ENCODE measurements at places on chromosomes 6 and 20.

DNA sequence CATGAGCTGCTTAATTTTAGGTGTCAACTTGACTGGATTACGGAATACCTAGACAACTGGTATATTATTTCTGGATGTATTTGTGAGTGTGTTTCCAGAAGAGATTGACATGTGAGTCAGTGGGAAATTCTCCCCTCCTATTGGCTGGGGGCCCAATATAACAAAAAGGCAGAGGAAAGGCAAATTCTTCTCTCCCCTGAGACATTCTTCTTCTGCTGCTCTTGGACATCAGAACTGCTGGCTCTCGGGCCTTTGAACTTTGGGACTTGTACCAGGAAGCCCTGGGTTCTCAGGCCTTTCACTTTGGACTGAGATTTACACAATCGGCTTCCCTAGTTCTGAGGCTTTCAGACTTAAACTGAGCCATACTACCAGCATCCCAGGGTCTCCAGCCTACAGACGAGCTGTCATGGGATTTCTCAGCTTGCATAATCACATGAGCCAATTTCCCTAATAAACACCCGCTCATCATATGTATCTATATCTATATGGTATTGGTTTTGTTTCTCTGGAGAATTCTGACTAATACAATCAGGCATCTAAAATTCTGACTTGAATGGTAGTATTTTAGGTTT, 7.6 kb upstream of the BTN3A3 start:
- no peak for DNase-seq

- DNase-seq: no peak
Measured at GRCh38 chr6:165968408-165968807, 199.2 kb downstream of the TBXT start.

GRCh38 chr6:158910484-158911440, 89.2 kb downstream of the RSPH3 start:
- DNase-seq: peak; percentile 36

- DNase-seq: no peak
Measured at GRCh38 chr20:37905671-37906613, 3.0 kb downstream of the VSTM2L start.

DNA sequence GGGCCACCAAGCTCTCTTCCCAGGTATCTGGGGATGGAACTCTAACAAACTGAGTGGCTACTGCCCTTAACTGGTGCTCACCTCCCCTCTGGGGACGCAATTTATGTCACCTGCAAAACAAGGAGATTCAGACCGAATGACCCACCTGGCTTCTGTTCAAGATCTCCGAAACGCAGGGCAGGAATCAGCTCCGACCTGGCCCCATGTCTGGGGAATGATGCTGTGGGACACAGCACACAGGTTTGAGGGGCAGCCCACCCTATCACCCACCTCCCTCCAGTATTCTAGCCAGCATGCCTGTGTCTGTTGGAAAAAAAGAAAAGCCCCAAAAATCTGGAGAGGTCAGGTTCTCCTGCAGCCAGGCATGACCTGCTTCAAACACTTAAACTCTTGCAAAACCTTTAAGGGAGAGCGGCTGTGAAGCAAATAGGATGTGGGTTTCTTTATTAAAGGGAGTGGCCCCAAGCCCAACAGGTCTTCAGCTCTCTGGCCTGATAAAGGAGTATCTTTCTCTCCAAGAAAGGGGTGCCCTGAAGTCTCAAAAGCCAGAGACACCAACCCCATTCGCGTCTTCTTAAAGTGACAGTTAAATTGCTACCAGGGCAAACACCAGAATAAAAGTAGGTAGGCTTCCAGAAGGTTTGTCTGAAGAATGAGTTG, 6.4 kb downstream of the PREX1 start:
- DNase-seq: no peak

DNA sequence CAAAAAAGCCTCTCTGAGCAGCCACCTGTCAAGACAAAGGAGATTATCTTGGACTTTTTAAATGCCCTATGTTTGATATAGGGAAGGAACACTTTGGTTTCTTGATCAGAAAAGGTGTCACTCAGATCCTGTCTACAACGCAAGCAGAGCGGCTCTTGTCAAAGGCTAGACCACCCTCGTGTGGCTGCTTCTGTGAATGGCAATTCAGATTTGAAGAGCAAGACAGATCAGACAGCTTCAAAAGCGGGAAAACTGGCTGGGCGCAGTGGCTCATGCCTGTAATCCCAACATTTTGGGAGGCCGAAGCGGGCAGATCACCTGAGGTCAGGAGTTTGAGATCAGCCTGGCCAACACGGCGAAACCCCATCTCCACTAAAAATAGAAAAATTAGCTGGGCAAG, 10.1 kb upstream of the NXT1 start:
- no peak for DNase-seq

DNA sequence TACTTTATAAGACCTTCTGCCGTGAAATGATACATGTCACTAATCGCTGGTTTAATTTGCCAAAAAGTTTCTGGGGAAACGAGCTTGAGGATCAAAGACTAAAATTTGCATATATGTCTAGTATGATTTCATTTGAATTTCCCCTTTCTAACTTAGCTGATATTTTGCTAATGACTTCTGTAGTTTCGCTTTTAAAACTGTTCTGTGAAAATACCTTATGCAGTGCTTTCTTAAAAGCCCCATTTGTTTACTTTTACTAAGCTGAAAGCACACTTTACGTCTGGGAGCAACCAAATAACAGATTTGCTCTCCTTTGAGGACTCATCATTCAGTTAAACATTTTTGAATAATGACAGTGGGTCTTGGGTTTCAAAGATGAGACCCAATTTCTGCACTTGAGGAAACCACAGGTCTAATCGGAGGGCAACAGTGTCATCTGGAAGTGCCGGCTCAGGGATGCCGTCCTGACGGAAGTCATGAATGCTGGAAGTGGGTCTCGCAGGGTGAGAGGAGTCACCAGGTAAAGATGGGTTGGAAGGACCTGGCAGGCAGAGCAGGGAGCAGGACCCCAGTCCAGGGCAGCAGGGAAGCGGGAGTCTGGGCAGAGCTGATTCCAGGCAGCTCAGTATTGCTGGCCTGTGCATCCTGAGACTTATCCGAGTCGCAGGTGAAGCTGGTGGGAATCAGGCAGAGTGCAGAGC, 33.2 kb downstream of the PLEKHG1 start:
- DNase-seq: no peak

GRCh38 chr6:57313711-57314471, 3.5 kb upstream of the PRIM2 start:
- no peak for DNase-seq

DNA sequence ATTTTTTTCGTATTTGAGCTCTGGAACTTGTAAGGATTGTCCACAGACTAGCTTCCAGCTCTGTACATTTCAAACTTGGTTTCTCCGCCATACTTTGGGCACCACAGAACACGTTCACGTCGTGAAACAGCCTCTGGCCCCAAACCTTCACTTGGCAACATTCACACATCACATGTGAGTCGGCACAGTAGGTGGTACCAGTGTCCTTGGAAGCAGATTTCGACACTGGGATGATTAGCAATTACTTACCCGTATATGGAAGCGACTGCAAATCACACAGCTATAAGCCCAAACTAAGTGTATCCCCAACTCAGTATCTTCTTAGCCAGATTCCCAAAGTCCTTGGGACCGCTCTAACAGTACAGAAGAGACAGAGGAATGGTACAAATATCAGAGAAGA, 60.2 kb downstream of the MAFB start:
- DNase-seq: no peak

- no peak for DNase-seq
Measured at GRCh38 chr6:109486068-109486467, 3.0 kb upstream of the ZBTB24 start.

DNA sequence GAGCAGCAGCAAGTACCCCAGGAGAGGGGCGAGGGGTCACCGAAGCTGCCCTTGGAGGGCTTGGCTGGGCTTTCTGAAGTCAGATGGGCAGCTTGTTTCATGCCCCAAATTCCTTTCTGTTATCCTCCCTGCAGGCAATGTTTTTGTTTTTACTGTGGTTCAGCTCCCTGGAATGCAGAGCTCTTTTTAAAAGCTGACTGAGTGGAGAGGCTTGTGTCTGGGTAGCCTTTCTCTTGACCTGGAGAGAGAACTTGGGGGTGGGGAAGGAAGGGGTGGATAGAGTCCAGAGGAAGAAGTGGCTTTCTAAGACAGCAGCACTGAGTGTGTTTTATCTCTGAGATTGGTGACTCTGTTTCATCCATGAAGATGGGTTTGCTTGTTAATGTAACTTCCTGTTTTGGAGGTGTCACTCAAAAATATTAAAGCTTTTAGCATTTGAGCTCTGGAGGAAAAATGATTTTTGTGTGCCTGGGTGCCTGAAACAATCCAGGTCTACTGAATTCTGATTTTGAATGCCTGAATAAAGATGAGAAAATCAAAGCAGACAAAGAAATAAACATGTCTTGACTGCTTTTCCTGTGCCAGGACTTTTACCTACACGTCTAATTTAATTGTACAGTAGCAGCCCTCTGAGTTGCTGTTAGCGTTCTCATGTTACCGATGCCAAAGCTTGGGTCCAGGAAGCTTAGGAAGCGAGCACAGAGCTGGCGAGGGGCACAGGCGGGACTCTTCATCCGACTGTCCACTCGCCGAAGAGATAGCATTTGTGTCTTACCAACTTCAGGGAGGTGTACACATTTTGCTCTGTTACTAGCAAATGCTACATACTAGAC, 78.2 kb upstream of the EEF1E1 start:
- DNase-seq: peak; percentile 77

GRCh38 chr6:158369241-158369640, 57.0 kb downstream of the TULP4 start:
- DNase-seq: no peak

DNA sequence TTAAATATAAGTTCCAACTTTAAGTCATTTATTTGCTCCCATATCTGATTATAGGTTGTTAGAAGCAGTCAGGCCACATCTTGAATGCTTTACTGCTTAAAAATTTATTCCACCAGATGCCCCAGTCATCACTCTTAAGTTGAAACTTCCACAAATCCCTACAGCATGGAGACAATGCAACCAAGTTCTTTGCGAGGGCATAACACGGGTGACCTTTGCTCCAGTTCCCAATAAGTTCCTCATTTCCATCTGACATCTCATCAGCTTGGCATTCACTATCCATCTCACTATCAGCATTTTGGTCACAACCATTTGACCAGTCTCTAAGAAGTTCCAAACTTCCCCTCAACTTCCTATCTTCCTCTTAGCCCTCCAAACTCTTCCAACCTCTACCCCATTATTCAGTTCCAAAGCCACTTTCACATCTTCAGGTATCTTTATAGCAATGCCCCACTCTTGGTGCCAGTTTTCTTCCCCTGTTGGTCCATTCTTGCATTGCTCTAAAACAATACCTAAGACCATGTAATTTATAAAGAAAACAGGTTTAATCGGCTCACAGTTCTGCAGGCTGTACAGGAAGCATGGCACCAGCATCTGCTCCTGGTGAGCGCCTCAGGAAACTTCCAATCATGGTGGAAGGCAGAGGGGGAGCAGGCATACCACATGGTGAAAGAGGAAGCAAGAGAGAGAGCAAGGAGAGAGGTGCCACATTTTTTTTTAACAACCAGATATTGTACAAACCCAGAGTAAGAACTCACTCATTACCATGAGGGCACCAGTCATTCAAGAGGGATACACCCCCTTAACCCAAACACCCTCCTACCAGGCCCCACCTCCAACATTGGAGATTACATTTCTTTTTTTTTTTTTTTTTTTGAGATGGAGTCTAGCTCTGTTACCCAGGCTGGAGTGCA, 15.9 kb upstream of the ITPR3 start:
- DNase-seq: no peak

DNA sequence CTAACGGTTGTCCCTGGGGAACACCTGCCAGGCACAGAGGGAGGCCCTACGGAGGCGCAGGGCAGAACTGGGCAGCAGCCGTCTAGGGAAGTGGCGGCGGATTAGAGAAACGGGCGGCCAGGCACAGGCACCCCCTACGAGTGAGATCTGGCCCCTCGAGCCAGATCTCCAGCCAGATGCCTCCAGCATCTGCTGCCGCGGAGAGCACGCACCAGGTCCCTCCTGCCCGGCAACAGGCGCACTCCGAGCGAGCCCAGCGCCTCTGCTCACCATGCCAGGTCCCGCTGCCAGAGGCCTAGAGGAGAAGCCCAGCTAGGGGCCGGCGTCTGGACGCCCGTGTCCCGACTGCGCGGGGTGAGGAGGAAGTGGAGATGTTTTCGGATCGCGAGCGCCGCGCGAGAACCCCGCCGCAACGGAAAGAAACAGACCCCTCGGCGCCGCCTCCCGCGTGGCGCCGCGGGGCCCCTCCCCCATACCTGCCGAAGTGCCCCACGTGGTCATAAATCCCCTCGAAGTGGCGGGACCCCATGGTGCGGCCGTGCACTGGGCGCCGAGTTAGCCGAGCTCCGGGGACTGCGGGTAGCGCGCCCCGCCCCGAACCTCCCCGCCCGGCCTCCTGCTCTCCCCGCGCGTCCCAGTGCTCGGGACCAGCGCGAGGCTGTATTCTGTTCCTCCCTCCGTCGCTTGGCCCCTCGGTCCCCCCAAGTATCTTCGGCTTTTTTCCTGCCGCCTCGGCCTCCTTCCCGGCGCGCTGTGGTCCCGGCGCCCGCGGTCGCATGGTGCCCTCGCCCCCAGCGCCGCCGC, at the start of gene SLC22A16:
Gene SLC22A16, minus strand, starts transcription at position 568 of the 804 bp plus-strand sequence. Its CDS starts 39 bp downstream, at position 529.
- no peak for DNase-seq

- no peak for DNase-seq
Measured at GRCh38 chr6:34743625-34744293, 13.5 kb upstream of the SNRPC start.

GRCh38 chr6:12507636-12508035, 208.9 kb upstream of the PHACTR1 start:
- DNase-seq: no peak

DNA sequence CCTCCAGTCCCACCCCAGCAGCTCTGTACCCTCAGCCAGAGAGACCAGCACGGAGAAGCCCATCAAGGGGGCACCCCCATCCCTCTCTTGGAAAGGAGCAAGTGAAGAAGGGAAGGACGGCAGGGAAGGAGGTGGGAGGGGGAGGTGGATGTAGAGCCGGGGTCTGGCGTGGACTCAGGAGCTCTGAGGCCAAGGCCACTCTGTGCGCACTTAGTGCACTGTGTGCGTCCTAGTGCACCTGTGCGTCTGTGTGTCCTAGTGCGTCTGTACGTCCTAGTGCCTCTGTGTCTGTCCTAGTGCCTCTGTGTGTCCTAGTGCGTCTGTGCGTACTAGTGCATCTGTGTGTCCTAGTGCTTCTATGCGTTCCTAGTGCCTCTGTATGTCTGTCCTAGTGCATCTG, 54.2 kb downstream of the DSTN start:
- no peak for DNase-seq

DNA sequence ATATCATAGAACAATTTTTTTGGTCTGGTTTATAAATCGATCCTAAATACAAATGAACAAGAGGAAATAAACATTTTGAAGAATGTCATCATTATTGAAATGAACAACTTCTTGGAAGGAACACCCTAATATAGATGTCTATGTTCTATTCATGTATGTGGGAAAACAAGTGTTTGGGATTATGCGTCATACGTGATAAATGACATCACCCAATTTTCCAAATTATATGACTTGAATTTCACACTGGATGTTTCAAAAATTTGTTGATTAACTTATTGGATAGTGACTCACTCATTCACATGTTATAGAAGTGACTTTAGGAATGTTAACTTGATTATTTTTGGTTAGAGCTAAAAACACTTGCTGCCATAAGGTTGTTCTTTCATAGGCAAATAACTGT, 18.6 kb downstream of the ARMC2 start:
- DNase-seq: no peak

- no peak for DNase-seq
Measured at GRCh38 chr20:38023181-38024001, 9.9 kb downstream of the TTI1 start.

Measured in neuronal stem cell (in vitro differentiated cells).